Astrocyte of the hippocampus (primary cell): ENCODE measurements at places on chromosomes 1 and 21.

DNA sequence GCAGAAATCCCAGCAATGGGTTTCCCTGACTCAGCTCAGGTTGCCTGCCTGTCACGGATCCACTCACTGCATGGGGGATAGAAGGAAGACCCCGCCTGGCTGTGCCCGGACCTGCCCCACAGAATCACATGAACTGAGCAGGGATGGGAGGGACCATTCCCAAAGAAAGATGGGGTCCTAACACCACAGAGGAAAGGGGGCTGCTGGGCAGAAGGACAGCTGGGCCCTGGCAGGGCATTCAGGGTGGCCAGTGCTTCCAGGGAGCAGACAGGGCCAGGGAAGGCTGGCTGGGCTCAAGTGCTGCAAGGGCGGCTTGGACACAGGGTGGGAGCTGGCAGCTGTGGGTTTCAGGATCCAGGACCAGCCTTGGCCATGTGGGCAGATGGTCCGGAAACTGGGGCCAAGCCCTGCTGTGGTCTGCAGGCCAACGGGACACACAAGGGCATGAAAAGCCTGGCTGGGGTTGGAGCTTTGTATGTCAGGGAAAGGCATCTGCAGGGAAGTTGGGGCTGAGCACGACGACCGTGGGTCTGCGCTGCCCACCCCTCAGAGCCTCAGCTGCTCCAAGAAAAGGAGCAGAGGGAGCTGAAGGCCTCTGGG, 723.9 kb downstream of the PTPRU start:
- no peak for DNase-seq

- no peak for DNase-seq
Observed at GRCh38 chr1:214455479-214455878, 95.9 kb downstream of the PTPN14 start.

DNA sequence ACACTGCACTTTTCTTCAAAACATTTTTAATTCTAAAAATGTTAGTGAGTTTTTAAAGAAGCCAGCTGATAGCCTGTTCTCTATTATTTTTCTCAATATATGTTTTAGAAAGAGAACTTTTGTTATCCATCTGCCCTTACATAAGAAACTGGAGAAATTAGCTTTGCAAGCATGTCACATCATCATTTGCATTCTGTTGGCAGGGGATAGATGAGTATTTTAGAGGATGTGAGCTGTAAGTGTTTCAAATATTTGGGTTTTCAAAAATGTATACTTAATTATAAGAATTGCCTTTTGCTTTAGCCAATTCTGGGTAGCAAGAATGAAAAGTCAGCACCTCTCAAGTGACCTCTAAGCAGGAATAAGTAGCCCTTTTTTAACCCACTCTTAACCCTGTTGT, 7.4 kb downstream of the NFIA start:
- no peak for DNase-seq

DNA sequence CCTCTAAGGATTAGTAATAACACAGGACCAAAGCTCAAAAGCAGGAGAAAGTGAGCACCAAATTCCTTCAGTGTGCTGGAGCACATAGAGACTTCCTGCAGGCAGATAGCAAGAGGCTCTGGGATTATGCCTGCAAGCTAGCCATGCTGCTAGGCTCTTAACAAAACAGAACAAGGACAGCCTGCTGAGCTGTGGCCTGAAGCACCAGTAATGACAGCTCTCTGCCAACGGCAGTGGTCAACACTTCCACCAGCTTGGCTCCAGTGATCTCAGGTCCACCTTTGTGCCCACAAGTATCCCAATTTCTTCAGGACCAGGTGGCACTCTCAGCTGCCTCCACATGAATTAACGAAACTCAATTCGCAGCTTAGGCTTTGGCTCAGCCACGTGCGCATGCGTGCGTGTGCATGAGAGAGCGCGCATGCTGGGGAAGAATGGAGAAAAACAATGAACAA, 64.2 kb downstream of the SLC45A1 start:
- peak; percentile 75 for DNase-seq

DNA sequence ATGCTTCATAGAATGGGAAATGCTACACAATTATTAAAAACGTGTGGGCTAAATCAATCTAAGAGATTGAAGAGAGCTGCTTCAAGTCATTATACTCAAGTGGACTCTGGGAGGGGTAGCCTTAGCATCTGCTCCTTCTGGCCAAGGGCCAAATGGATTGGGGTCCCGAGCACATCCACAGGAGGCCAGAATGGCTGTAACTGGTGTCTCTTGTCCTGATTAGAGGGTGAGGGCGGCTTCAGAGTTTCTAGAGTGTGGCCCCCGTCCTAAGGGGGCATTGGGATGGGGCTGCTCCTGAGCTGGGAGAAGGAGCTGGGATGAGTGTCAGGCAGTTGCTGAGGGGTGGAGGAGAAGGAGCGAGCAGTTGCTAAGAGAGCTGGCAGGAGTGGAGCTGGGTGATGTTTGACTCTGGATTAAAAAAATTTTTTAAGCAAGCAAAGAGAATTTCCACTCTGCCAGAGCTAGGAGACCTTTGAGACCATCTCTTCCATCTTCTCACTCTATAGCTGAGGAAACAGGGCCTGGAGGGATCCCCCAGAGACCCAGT, 71.3 kb upstream of the TLR5 start:
- no peak for DNase-seq

- no peak for DNase-seq
Observed at GRCh38 chr1:153357076-153357852, 390 bp upstream of the S100A9 start.

DNA sequence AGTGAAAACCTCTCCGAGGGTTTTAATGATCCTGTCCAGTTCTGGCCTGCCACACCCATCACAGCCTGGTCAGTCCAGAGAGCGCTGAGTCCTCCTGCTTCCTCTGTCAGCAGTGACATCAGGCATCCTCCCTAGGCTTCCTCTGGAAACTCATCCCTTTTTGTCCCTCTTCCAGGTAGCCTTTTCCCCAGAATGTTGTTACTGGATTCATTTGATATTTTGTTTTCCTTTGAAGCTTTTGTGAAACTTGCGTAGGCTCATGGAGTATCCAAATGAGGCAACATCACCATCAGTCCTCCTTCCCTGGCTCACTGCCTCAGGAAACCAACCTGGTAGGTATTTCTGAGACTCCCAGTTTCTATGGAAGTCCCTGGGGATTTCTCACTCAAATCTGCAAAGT, 27.0 kb upstream of the IGSF3 start:
- DNase-seq = no peak
